Panc1 (cell line): ENCODE measurements at places on chromosomes 7 and 10.

- DNase-seq, result no peak
Measured at GRCh38 chr7:48148311-48148710, 22.9 kb upstream of the ABCA13 start.

DNA sequence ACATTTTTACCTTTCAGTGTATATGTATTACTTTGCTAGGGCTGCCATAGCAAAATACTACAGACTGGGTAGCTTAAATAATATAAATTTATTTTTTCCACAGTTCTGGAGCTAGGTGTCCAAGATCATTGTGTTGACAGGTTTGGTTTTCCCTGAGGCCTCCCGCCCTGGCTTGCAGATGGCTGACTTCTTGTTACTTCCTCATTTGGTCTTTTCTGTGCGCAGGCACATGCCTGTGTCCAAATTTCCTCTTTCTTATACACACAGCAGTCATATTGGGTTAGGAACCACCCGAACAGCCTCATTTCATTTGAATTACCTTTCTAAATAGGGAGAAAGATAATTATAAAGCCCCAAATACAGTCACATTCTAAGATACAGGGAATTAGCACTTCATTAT lies 521.6 kb upstream of the SORCS1 start:
- DNase-seq, result no peak

- DNase-seq, result no peak
Measured at GRCh38 chr7:79636849-79637248, 183.4 kb upstream of the MAGI2 start.

- DNase-seq, result no peak
Measured at GRCh38 chr10:91983416-91983815, 59.8 kb downstream of the BTAF1 start.

DNA sequence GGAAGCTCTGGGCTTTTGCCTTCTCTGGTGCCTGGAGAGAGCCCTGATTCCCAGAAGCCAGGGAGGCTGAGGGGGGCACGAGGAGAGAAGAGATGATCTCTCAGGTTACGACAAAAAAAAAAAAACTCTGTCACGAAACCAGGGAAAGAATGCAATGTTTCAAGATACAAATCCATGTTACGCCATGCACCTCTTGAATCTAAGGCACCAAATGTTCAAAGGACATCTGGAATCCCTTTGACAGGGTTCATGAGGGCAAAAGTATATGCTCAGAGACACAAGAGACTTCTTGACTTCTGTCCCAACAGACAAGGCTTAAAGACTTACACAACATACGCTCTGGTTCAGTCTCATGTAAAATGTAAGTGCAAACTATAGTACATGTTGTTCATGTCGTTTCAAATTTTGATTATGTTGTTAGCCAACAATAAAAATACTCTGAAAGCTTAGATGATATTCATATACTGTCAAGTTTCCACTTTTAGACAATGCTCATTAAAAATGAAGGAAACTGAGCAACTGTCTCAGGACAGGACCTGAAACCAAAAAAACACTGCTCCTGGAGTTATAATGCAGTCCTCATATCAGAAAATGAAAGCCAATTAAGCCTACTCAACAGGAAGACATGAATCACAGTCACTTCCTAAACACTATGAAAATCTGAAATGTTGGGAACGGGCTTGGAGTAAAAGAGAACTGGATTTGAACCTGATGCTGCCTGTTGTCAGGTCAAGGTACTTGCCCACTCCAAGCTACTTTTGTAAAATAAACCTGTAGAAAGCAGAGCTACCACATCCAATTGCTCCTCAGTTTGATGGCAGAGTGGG lies 72.3 kb downstream of the CHCHD3 start:
- DNase-seq, result no peak

- no peak for DNase-seq
Measured at GRCh38 chr7:83701736-83702135, 52.8 kb upstream of the SEMA3E start.

DNA sequence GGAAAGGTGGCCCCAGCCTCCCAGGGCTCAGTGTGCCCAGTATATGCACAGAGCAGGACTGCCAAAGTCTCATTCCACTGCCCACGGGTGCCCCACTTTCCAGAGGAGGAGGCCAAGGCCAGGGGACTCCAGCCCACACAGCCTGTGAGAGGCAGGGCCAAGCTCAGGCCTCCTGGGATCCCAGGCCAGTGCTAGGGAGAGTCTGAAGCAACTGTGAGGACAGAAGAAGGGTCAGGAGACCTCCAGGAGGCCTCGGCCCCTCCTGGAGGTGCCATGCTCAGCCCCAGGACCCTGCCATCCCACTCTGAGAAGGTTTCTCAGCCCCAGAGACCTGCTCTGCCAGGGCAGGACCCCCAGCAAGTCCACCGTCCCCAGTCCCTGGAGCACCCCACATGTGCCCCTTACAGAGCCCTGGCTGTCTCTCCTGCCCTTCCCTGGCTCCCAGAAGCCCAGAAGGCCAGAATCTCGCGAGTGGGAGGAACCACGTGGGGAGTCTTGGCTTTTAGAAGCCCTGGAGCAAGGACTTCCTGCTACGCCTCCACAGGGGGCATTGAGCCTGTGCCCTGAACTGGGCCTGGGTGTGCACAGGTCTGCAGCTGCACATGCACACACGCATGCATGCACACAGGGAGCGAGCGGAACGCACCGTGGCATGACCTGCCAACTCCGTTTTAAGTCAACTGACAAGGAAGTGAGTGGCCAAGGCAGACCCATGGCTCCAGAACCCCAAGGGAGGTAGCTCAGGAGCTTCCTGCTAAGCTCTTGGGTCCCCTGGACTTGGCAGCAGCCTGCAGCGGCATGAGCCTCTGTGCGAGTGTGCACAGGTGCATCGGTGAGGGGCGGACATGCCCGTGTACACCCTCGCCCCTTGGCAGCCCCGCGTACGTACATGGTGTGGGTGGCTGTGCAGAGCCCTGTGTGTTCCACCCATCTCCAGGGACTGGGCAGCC lies 33.6 kb downstream of the ZCCHC24 start:
- DNase-seq, result no peak

DNA sequence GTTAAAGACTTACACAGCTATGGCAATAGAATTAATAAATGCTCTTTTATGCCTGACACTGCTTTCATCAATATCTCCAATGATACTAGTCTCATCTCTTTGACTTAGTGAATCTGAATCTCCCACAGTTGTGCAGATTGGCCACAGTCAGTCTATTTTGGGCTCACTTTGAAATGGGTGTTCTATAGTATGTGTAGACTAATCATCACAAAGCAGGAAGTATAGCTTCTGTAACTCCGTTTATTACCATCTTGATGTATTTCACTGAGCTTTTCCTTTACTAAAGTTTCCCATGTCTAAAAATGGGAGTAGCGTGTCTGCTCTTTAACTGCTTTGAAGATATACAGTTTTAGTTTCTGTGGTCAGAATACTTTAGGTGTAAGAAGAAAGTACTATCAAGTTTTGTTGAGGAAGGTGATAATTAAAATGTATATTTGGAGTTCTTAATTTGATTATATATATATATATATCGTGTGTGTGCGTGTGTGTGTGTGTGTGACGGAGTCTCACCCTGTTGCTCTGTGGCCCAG lies 70.1 kb downstream of the ST7 start:
- no peak for DNase-seq

DNA sequence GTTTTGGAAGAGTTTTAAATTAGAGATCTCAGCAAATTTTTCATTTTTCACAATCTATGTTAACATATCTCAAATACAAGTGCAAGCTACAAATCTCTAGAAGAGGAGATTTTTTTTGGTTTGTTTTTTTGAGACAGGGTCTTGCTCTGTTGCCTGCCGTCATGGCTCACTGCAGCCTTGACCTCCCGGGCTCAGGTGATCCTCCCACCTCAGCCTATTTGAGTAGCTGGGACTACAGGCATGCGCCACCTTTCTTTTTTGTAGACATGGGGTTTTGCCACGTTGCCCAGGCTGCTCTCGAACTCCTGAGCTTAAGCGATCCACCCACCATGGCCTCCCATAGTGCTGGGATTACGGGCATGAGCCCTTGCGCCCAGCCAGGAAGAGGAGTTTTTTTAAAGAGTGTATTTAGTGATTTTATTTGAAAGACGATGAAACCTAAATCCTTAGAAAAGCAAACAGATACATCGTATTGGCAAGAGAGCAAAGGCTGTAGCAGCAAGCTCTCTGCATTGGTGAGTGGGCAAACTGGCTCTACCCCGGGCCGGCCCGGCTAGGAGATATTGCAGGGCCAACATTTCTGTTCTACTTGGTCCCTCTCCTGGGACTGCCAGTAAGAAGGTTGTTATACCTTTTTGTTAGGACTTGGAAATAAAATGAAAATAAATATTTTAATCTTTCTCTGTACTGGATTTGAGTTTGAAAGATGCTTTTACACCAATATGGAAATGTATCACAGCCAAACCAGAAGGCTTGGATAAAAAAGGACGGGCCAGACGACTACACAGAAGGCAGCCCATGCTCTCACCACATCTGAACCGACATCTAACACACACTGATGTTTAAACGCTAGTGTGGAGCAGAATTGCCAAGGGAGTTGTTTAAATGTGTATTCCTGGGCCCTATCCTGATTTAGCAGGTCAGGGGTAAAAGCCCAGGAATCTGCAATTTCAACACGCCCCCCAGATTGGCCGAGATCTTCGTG lies 49.6 kb upstream of the RHEB start:
- no peak for DNase-seq

DNA sequence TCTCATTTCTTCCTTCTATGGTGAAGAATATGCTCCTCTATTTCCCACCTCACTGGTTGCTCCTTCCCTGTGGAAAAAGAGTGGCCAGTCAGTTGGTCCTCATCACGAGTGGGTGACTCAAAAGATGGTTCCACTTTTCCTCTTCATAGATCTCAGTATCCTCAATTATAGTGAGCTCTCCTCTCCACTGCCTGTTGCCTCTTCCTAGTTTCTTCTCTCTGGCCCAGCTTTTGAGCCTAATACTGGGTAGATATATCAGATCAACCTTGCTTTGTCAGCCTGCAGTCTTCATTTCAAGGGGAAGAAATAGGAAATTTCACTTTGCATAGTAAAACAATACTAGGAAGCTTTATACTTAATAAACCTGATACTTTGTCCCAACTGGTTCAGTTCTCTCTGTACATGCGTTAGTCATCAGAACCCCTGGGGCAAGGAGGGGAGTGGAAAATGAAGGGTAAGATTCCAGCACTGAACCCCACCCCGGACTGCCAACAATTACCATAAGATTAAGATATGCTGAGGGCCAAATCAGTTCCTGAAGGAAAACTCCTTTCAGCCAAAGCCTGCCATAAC lies 15.5 kb upstream of the WNT16 start:
- DNase-seq, result no peak

GRCh38 chr7:152451356-152451755 lies 15.6 kb upstream of the KMT2C start:
- no peak for DNase-seq

DNA sequence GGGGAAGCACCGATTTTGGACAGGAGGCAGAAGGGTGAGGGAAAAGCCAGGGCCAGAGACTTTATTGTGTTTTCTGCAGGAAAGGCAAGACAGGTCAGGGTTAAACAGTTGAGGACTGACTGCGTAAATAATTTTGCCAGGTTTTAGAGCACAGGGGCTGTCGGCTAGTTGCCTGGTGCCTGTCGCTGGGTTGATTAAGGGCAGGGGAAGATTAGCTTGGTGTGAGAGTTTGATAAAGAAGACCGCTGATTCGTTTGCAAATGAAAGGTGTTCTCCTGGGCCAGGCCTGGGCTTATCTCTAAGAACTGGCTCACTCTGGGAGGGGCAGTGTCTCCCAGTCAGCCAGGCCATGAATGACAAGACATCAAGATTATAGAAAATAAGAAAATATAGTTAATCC lies 75.6 kb downstream of the SLC37A3 start:
- DNase-seq, result no peak

- DNase-seq, result no peak
Measured at GRCh38 chr7:73954181-73954580, 73.8 kb upstream of the ELN start.

DNA sequence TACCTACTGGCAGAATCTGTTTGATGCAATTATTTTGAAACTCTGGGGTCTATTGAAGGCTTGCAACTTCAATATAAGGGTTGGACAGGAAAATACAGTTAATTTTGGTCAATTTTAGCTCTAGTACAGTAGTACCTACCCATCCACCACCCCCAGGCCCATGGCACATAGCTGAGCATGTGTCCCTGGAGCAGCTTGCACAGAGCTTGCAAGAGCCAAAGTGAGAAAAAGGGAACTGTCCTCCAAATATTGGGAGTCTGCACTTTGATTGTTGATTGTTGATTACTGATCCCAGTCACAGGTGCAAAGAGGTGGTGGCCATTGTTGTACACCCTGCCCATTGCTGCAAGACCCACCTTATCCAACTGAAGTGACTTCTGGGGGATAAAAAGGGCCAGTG lies 52.8 kb downstream of the DDC start:
- DNase-seq, result no peak

DNA sequence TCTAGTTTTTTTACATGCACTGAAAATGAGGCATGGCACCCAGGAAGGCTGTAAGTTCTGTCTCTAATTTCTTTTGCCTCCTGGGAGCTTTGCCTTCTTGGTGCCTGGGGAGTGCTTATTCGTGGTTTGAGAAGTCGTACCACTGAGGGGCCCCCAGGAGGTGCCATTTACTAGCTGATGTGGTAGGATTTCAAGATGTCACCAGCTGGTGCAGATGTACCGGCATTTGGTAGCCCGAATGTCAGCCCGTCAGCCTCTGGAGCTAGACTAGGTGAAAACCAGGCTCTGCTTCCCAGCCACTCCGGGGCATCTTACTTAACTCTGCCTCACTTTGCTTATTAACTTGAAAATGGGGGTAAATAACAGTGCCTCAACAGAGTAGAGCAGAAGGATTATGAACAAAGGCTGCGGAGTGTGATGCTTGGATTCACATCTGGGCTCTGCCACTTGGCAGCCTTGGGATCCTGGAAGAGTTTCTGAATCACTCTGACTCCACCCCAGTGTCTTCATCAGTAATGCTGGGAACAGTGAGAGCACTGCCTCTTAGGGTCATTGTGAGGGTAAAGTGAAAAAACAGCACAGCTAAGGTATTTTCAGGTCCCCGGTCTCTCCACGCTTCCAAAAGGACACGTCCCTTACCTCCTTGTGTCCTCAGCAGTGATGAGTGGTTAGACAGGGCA lies 31.4 kb upstream of the BTBD16 start:
- no peak for DNase-seq

DNA sequence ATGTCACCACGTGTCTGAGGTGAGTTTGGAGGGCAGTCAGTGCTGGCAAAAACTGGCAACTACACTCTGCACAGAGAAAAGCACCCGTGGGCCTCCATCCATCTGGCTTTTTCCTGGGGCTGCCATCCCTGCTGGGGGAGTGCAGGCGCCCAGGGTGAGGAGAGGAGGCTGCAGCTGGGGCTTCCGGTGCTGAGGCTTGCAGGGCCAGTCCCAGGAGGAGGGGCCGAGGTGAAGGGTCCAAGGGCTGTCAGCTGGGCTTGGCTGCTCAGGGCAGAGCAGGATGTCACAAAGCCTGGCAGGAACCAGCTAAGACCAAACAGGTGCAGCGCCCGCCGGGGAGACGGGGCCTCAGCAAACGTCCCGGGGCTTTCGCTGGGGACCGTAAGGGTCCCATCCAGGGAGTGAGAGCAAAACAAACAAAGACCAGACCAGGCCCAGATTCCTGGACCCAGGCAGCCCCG lies 77.2 kb downstream of the CFAP46 start:
- DNase-seq, result no peak

GRCh38 chr10:2410049-2410448 lies 657.3 kb upstream of the PFKP start:
- DNase-seq, result no peak
